ENCODE measurements at places on chromosomes 6 and 20.

DNA sequence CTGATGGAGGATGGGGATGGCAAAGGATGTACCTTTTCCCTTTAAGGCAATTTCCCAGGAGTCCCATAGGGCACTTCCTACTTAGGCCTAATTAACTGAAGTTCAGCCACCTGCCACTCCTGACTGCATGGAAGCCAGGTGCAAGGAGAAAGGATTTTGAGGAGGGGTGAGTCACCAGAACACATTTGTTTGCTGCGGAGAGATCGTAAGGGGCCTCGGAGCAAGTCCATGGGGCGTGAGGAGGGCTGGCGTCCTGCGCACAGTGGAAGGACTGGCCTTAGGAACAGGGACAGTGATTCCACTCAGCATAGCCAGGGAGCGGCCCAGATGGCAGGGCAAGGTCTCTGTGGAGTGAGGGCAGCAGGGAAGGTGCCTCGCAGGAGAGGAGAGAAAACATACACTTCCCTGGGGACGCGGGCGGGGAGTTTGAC is 11.8 kb upstream of the MAP1LC3A start:
- no peak for DNase-seq

GRCh38 chr20:36663031-36663430 is 17.0 kb upstream of the SLA2 start:
- DNase-seq, result no peak

GRCh38 chr6:85006362-85006761 is 242.0 kb upstream of the TBX18 start:
- DNase-seq, result no peak

GRCh38 chr20:46347841-46348803 is 39.8 kb upstream of the CDH22 start:
- DNase-seq, result no peak

GRCh38 chr20:58706150-58706892 is 13.7 kb downstream of the NPEPL1 start:
- no peak for DNase-seq

- no peak for DNase-seq
Measured at GRCh38 chr20:11375335-11375734, 542.4 kb upstream of the BTBD3 start.

GRCh38 chr6:71400852-71401251 is 112.2 kb downstream of the OGFRL1 start:
- no peak for DNase-seq

DNA sequence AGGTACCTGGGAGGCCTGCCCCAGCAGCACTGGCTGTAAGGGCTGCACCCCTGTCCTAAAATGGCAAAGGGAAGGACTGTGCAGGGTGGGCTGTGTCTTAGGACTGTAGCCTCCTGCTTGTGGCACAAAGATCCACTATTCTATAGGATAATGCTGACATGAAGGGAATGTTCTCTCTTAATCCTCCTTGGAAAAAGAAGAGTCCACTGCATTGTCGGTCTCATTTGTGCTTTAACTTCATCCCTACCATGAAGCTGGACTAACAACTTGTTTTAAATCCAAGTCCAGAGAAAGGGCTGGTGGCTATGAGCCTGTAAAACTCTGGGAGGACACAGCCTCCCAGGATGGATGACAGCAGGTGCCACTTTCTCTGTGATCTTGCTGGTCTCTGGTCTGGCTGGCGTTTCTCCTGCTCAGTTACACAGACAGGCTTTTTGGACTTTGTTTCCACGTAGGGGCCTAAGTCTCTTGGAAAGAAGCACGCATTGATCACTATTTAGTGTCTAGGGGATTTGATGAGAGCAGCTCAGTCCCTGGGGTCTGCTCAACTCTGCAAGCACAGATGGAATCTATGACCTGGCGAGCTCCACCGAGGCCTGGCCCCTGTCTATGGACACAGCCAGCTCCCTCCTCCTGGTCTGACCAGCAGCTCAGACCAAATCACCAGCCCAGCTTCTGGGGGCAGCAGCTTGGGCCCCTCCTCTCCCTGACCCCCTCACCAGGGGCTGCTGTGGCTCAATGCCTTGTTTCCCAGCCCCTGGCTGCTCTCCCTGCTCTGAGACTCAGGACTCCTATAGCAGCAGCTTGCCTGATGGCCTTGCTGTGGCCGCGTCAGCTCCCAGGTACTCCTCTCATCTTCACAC is 4.8 kb downstream of the CST3 start:
- DNase-seq, result no peak

DNA sequence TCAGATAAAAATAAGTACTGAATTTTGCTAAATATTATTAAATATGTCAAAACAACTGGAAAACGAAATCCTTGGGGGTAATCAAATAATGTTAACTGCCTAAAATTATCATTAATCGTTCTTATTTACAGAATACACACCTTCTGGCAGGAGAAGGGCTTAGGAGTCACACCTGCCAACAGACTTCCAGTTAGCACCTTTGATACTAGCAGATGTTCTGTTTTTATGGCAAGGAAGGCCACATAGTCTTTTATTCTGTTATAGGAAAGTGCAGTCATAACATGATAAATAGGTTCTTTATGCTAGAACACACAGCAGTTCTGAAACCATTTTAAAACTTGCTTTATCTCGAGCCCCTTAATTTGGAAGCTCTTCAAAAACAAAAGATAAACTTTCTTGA is 464.1 kb downstream of the UTRN start:
- no peak for DNase-seq

GRCh38 chr20:50578061-50578777 is 68.0 kb downstream of the PTPN1 start:
- DNase-seq, result no peak

DNA sequence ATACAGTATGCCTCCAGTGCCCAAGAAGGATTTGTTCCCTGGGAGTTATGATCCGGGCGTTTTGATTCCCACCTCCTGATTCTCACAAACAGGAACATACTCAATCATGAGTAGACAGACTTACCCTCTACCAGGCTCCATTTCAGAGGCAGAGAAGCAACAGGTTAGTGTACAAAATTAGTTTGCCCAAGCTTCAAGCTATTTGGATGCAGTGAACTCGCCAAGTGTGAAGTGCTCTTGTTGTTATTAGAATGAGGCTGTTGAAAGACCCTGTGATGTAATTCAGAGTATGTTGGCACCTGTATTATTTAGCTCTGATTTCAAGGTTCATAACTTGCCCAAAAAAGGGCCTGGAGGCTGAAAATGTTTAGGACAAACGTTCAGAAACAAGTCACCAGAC is 247.0 kb downstream of the PHACTR1 start:
- no peak for DNase-seq

DNA sequence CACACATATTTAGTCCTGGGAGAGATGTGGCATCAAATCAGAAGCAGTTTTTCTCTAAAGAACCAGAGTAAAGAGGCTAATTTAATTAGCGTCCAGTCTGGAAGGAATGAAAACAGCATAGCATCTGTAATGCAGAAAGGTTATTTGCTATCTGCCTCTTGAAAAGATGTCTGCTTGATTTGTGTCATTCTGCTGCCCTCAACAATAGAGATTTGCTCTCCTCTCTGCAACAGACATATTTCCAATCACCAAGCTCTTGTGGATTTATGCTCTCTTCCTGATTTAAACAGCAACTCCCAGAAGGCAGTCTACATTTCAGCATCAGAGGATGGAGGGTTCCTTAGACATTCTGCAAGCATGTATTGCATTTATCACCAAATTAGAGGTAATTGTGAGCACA is 53.5 kb upstream of the AKAP12 start:
- DNase-seq, result no peak

- no peak for DNase-seq
Measured at GRCh38 chr6:168272415-168273325, 46.9 kb downstream of the DACT2 start.

DNA sequence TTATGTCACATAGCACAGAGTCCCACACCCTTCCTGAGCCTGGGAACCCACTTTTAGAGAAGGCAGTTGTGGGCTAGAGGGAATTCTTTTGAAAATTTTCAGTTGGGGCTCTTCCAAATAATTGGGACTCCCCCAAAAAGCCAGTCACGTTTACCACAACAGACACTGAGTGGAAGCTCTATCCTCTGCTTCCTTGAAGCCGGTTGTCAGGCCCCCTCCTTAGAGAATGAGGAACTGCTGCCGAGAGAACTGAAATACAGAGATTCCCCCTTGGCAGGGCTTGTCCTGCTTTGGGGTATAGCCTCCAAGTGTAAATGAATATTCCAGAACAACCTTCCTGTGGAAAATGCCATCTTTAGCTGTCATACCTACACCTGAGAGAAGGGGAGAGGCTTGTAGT is 2.7 kb upstream of the JAG1 start:
- DNase-seq, result no peak
